ENCODE measurements at places on chromosomes 2 and 18.

- no peak for DNase-seq
These were observed 173.3 kb upstream of the ERBB4 start for GRCh38 chr2:212711856-212712255.

- DNase-seq: no peak
These were observed 4.3 kb downstream of the UGT1A9 start for GRCh38 chr2:233676046-233676445.

DNA sequence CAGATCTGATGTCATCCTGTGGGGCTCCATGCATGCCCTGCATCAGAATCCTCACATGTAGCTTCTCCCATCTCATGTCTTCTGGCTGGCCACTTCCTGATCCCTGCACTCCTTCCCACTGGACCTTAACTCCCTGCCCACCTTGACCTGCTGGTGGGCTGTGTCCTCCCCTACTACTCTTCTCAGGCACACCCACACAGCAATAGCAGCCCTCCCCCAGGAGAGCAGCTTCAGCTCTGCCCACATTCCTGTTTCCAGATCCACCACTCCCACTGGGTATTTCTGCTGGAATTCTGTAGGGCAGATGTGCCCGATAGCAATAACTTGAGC, 137.0 kb upstream of the HS6ST1 start:
- DNase-seq: no peak

GRCh38 chr2:175432021-175432420, 250.5 kb upstream of the ATP5MC3 start:
- DNase-seq: no peak

- no peak for DNase-seq
These were observed 388.1 kb upstream of the ACVR2A start for GRCh38 chr2:147456779-147457178.
